ENCODE measurements at places on chromosomes 12 and 14.

DNA sequence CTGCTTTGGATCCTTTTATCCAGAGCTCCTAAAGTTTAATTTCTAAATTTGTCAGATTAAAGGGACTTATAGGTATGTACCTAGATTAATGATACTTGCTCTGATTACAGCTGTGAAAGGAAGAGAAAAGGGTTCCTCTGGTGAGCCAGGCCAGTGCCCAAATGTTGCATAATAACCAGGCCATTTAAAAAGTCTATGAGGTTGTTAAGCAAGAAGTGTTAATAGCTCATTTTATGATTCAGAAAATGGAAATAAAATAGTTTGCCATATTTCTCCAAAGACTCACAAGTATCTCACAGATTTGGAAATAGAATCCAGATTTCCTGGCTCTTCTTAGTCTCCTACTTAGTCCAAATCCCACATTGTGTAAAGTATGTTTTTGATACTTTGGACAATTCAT is 67.6 kb downstream of the SLC38A6 start:
- no peak for DNase-seq

DNA sequence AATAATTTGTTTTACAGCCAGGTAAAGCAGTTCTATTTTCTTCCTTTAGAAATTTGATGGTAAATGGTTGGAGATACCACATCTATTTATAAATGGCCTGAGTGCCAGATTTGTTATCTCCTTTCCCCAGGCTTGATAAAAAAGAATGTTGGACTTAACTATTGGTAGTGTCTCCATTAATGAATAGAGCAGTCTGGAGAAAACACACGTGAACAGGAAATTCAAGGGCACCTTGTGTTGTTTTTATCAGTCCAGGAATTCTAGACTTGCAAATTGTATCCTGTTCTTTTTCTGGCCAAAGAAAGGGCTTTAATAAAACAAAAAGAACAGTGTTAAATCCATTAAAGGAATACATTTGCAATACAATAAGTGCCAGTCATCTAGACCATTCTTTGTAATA is 40.8 kb upstream of the BMAL2 start:
- no peak for DNase-seq

DNA sequence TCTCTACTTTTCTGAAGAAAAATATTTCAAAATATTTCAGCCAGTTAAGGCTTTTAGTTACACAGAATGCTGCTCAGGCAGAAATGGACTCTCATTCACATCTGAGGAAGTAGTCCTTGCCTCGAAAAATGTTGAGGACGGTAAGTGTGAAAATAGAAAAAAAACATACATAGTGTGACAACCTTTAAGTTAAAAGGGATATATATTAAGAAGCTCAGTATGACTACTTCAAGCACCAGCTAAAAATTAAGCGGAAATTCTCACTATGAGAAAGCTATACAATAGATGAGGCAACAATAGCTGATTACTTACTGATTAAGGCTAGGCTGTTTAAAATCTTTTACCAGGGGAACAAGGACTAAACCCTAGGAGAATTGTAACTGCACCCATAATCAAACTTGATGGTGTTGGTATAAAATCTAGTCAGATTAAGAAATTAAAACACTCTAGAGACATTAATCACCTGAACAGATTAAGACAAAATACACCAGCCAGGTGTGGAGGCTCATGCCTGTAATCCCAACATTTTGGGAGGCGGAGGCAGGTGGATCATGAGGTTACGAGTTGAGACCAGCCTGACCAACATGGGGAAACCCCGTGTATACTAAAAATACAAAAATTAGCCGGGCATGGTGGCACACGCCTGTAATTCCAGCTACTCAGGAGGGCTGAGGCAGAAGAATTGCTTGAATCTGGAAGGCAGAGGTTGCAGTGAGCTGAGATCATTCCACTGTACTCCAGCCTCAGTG is 53.9 kb downstream of the HNRNPC start:
- no peak for DNase-seq

GRCh38 chr12:31728289-31728916 is 418 bp downstream of the AMN1 start:
- DNase-seq: no peak

DNA sequence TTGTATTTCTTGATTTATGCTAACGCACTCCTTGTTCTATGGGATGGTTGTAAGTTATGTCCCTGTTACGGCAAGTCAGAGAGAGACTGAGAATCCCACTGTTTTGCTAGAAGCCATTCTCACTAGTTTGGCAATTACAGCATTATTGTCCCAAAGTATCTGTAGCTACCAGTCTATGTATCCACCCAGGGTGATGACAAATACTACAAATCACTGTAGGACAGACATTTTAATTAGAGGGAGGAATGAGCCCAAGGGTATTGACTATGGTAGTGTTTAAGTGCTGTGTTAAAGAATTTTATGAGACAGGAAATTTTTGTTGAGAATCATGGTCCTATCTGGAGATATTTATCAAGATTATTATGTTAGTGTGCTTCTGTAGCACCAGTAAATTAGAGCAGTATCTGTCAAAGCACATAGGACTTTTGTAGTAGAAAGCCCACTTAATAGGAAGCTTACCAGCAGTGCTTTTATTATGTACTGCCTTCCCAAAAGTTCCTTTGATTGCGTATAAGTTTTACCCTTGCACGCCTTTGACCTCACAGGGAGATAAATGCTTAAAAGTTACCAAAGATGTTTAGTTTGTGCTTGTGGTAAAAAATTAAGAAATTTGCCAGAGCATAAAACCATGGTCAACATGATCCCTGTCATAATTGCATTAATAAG is 10.7 kb downstream of the PRKCH start:
- DNase-seq: no peak

- DNase-seq: peak; percentile 87
These were observed 73.4 kb upstream of the EEA1 start for GRCh38 chr12:93002293-93003054.

- DNase-seq: no peak
These were observed 151.0 kb upstream of the ATP2B1 start for GRCh38 chr12:89859508-89860220.

DNA sequence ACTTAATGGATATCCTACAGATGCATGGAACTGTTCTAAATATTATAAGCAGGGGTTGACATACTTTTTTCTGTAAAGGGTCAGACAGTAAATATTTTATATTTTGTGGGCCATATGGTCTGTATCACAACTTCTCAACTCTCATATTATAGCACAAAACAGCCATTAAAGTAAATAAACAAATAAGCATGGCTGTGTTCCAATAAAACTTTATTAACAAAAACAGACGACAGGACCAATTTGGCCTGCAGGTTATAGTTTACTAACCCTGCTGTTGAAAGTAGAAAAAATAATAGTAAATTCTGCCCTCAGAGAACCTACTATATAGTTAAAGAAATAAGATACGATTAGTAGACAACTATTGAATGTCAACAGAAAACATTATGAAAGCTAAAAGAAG is 17.5 kb downstream of the ATG2B start:
- no peak for DNase-seq

GRCh38 chr14:97625477-97625876 is 828.3 kb downstream of the VRK1 start:
- no peak for DNase-seq

GRCh38 chr12:53577941-53578352 is 48.2 kb downstream of the ATF7 start:
- DNase-seq: no peak

- no peak for DNase-seq
These were observed 224.9 kb downstream of the NTF3 start for GRCh38 chr12:5656836-5657235.

- no peak for DNase-seq
These were observed 64.5 kb downstream of the TTC9 start for GRCh38 chr14:70706177-70706576.

GRCh38 chr14:72154645-72155378 is 222.6 kb downstream of the RGS6 start:
- DNase-seq: no peak

DNA sequence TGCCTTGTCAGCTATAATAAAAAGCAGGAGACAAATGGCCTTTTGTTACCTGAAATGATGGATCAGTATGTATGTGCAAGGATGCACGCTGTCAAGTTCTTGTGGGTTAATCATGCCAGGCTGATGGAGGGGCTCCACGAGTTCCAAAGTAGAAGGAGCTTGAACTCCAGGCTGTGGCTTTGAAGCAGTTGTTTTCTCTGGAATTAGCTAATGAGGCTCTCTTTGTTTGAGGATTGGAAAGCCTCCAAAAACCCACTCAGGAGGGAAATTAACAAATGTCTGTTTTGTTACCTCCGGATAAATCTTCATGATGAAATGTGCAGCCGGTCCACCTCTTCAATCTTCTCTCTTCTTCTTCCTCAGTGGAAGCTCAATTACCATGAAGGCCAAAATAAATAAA is 605.5 kb downstream of the DIO2 start:
- DNase-seq: no peak

GRCh38 chr12:64900540-64900939 is 76.1 kb downstream of the TBC1D30 start:
- peak; percentile 29 for DNase-seq

DNA sequence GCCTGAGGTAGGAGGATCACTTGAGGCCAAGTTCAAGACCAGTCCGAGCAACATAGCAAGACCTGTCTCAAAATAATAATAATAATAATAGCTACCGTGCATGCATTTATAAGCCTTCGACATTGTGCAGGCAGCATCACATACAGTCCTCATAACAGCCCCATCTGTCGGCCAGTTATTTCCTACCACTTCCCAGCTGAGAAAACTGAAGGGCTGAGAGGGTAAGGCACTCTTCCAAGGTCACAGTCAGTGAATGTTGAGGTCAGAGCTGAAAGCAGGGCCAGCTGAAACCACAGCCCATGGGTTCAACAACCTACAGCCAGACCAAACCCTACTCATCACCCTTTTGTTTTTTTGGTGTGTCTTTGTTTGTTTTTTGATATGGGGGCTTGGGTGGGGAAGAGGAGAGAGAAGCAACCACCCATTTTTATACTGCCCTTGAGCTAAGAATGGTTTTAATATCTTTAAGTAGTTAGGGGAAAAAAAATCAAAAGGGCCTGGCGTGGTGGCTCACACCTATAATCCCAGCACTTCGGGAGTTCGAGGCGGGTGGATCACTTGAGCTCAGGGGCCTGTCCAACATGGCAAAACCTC is 16.8 kb upstream of the ITPK1 start:
- peak; percentile 54 for DNase-seq

DNA sequence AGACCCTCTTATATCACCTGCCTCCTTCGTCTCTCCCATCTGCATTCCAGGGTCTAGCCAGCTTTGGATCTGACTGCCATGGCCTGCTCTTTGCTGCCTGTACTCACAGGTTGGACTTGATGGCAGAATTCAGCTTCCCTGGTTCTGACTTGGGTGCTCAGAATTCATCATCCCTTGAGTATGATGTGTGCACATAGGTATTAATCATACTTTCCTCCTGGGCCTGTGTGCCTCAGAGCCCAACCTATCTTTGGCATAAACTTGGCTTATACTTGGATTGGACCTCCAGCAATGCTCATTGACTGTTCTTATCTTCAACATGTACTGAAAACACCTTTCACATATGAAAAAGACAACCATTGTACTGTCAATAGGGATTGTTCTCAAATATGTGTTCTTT is 70.7 kb upstream of the LMNTD1 start:
- DNase-seq: no peak

- no peak for DNase-seq
These were observed 20.0 kb downstream of the BEGAIN start for GRCh38 chr14:100567009-100567876.

GRCh38 chr12:46112364-46112763 is 122.0 kb upstream of the SCAF11 start:
- no peak for DNase-seq

GRCh38 chr14:92185559-92185958 is 63.8 kb downstream of the CPSF2 start:
- DNase-seq: no peak

DNA sequence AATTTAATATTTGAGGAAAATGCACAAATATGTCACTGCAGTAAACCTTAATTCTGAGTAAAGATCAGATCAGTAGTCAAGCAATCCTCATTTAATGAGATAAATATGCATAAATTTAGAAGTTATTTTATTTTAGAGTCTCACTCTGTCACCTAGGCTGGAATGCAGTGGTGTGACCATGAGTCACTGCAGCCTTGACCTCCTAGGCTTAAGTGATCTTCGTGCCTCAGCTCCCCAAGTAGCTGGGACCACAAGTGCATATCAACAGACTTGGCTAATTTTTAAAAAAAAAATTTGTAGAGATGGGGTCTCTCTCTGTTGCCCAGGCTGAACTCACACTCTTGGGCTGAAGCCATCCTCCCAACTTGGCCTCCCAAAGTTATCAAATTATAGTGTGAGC is 41.3 kb downstream of the LMO3 start:
- no peak for DNase-seq

- DNase-seq: no peak
These were observed 21.8 kb upstream of the DDHD1 start for GRCh38 chr14:53174918-53175317.

DNA sequence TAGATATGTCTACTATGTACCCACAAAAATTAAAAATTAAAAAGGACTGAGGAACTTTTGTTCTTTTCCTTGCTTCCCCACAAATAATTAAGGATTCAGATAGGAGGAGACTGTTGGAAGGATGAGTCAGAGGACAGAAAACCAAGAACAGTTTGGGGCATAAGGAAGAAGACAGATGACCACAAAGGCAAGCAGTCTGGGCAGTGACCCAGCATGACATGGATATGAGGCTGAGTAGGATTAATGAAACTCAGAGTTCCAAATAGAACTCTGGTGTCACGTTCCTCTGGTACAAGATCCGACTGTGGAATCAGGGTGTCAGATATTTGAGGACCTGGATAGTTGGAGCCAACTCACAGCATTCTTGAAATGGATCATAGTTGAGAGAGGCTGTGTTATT is 89.3 kb upstream of the SLC38A4 start:
- peak; percentile 83 for DNase-seq

DNA sequence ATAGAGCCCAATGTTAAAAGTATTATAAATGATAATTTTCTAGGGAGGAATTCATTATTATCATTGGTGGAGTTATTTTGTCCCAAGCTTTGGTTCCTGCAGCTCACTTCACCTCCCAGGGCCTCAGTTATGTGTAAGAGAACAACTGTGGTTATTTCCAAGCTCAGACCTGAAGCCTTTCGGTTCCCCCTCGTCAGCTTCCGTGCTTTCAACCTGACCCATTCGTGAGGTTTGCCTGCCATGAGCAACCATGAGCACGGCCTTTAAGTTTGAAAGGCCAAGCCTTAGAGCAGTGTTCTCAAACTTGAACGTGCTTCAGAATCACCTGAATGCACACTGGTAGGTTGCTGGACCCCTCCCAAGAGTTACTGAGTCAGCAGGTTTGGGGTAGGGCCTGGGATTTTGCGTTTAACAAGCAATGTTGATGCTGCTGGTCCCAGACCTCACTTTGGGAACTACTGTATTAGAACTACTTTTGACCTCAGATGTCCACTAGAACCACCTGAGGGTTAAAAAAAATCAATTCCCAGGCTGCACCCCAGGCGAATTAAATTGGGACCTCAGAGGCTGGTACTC is 133.0 kb upstream of the PRMT8 start:
- DNase-seq: no peak

DNA sequence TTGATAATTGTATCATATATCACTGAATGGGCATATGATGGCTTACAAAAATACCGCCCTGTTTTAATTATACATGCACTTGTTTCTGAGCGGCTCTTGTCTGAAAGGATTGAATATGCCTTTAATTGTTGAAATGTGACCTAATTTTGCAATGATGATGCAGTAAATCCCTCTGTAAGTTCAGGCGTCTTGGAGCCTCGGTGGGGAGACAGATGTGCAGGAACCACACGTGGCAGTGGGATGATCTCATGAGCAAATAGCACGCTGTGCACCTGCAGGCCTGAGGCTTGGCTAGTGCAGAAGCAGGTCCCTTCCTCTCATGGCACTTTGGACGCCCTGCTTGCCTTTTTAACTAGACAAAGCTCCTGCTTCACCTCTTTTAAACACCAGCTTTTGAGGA is 49.3 kb upstream of the ASPG start:
- DNase-seq: no peak

GRCh38 chr12:1662761-1663439 is 28.0 kb upstream of the ADIPOR2 start:
- no peak for DNase-seq

Data from brain microvascular endothelial cell (primary cell).